ENCODE measurements at places on chromosomes 1 and 21. TPM values are rescaled to one million over a fixed set of nuclear protein-coding genes. Genes with fewer than 3 reads are reported as not detected.

DNA sequence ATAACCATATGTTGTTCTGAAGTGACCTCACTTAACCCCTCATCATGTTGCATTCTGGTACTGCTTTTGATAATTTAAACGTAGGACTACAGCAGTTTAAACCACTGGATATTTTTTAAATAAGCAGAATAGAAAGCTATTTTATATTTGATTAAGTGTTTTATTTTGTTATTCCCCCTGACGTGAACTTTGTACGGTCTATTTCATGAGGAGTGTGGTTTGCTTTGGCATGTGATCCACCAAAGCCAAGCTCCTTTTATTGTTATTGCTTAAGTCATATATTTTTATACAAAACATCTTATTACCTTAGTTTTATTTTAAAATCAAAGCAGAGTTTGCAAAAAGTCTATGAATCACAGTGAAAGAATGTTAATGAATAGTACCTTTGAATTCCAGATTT, 101.4 kb upstream of the L1TD1 start:
- DNase-seq: no peak

DNA sequence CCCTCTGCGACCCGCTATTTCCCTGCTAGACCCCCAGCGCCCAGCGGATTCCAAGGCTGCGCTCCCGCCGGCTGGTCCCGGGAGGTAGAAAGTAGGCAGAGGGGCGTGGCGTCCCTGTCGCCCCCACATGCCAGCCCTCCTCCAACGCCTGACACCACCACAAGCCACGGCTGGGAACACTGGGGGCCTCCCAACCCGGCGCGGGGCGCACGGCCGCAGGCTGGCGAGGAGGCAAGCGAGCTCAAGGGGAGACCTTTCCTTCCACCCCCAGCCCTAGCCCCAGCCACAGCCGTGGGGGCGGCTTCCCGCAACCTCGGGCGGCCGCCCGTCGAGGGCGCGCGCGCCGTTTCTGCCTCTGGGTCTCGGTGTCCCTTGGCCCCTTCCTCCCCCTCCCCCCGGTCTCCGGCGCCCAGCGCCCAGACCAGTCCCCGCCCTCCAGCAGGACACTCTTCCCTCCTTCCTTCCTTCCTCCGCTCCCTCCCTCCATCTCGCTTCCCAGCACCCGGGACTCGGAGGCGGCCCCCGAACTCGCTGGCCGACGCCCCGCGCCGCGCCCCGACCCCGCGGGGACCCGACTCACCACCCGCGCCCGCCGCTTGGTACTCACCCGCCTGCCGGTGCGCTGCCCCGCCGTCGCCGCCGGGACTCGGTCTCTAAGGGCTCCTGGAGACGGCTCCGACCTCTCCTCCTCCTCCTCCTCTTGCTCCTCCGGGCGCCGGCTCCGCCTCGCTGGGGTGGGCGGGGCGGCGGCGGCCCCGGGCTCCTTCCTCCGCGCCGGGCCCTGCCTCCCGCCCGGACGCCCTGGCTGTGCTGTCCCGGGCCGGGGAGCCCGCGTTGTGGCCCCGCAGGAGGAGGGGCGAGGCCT, at the start of gene GNG12:
GNG12 (minus strand) TSS at position 731 of the 865 bp plus-strand sequence. CDS start 125,781 bp downstream, outside the sequence.
- DNase-seq: no peak

DNA sequence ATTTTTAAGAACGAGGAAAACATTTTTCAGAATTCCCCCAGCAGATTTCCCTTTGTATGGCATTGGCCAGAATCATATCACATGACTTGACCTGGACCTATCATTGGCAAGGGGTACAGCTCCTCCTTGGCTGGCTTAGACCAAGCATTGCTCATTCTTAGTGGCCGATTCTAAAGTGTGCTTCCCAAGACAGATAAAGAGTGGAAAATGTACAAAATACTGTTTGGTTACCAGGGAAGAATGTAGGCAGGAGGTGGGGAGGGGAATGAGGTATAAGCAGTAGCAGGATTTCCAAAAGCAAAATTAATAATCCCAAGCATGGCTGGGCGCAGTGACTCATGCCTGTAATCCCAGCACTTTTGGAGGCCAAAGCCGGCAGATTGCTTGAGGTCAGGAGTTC, 75.6 kb upstream of the KRTAP11-1 start:
- DNase-seq: no peak

DNA sequence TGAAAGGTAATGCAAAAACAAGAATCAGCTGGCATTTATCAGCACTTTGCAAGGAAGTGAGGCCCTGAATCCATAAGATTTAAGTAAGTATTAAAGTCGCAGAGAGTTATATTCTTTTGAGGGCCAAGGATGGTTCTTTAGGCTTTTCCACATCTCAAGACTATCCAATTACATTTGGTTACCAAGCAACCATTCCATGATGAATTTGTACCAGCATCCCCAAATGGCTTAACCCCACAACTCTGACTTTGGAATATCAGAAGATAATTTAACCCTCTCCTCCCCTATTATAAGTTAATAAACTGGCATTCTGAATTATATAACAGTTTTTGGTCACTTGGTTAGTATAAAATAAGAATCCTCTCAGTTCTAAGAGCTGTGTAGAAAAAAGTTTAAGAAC, 2.8 kb downstream of the PHTF1 start:
- no peak for DNase-seq

SH2D2A gene
- 0.73 TPM for total RNA-seq

ZNF695 gene
- 13.2 TPM for total RNA-seq

ZBTB37 gene
- 10.7 TPM for total RNA-seq
